A549 treated with Mapracorat at 1 μM for 4 hours (cell line): ENCODE measurements at places on chromosomes 2 and 18. TPM values are rescaled to one million over a fixed set of nuclear protein-coding genes. Genes with fewer than 3 reads are reported as not detected.

The GKN1 gene
- total RNA-seq = 0.30 to 1.00 TPM (median 0.56 TPM) in 5 replicates

The DYSF gene
- total RNA-seq = 0.50 to 1.0 TPM (median 0.78 TPM) in 5 replicates

The CDK5R2 gene
- total RNA-seq = 3.4 to 6.2 TPM (median 4.7 TPM) in 5 replicates

The CXCR2 gene
- not detected in 5 replicates for total RNA-seq

The PHOSPHO2 gene
- total RNA-seq = 2.0 to 3.6 TPM (median 2.3 TPM) in 5 replicates

The C2orf15 gene
- 0.43 to 1.0 TPM (median 0.81 TPM) in 5 replicates for total RNA-seq

The C18orf54 gene
- total RNA-seq = 1.9 to 3.2 TPM (median 2.6 TPM) in 5 replicates

The NAT8 gene
- total RNA-seq = not detected in 5 replicates

The STAT1 gene
- 50.7 to 60.5 TPM (median 54.7 TPM) in 5 replicates for total RNA-seq

The IRS1 gene
- total RNA-seq = 11.5 to 17.0 TPM (median 15.6 TPM) in 5 replicates

The SGPP2 gene
- 0.35 to 0.55 TPM (median 0.42 TPM) in 5 replicates for total RNA-seq

The NEU2 gene
- total RNA-seq = not detected in 5 replicates

The ARPC2 gene
- 295 to 304 TPM (median 298 TPM) in 5 replicates for total RNA-seq

The SPDYA gene
- total RNA-seq = 0.13 to 0.28 TPM (median 0.17 TPM) in 4 of 5 replicates, not detected in the other

The CNDP2 gene
- total RNA-seq = 80.1 to 90.8 TPM (median 82.6 TPM) in 5 replicates

The MGAT4A gene
- total RNA-seq = 1.7 to 2.5 TPM (median 2.4 TPM) in 5 replicates

The DCC gene
- not detected in 5 replicates for total RNA-seq

The TMEM37 gene
- 1.4 to 2.6 TPM (median 2.1 TPM) in 5 replicates for total RNA-seq

The GATA6 gene
- 1.1 to 2.0 TPM (median 1.6 TPM) in 5 replicates for total RNA-seq

The GCG gene
- not detected in 5 replicates for total RNA-seq

The ATP8B1 gene
- 6.4 to 9.5 TPM (median 6.8 TPM) in 5 replicates for total RNA-seq

The ZEB2 gene
- total RNA-seq = 5.2 to 9.2 TPM (median 7.8 TPM) in 5 replicates

The NCKAP5 gene
- 0.68 to 1.1 TPM (median 0.90 TPM) in 5 replicates for total RNA-seq

The HRH4 gene
- total RNA-seq = not detected in 5 replicates

The YWHAQ gene
- 887 to 1,003 TPM (median 952 TPM) in 5 replicates for total RNA-seq
